Stimulated activated CD4-positive, alpha-beta T cell treated with anti-CD3 and anti-CD28 coated beads, Interleukin-4, amount 100 ng/mL, for 1 hour (primary cell): ENCODE measurements at places on chromosomes 16 and 17.

DNA sequence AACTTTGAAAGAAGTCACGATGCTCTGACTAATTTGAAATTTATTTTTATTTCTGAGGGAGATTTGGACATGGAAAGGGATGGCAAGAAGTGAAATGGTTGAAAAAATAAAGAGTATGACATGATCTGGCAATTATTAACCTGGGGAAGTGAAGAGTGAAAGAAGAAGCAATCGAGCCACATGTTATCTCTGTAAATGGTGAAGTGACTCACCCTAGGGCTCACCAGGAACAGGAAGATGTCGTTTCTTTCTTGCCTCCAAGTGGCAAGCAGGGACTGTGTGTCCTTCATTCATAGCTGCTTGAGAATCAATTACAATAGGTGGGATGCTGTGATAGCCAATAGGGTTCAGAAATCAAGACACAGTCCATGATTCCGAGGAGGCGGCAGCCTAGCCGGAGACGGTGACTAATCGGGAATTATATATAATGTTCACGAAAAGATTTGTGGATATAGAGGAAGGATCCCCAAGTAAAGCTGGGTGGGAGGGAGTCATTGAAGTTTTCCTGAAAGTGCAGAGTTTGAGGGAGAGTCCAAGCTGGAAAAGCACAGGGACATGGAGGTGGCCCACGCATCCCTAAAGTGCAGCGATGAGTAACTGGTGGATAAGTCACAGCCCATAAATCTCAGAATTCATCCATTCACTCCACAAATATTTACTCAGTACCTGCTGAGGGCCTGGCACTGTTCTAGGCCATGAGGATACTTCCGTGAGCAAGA is 18.2 kb upstream of the KRT20 start:
- no peak for DNase-seq

DNA sequence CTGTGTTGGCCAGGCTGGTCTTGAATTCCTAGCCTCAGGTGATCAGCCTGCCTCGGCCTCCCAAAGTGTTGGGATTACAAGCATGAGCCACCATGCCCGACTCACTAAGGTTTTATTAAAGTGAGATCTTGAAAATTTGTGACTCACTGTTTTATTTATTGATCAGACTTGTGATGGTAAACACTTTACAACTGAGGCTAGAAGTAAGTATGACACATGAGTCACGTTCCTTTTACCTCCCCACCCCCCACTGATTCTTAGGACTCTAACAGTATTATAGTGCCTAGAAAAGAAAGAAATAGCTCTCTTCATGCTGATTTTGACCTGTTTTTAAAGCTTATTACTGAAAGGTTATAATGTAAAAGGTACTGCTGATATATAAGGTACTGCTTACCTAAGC is 160.6 kb downstream of the TANC2 start:
- DNase-seq, result no peak

GRCh38 chr16:80971819-80972218 is 34.9 kb downstream of the CMC2 start:
- no peak for DNase-seq

- no peak for DNase-seq
Measured at GRCh38 chr17:82893779-82894178, 54.0 kb upstream of the ZNF750 start.

- DNase-seq, result no peak
Measured at GRCh38 chr16:82156761-82157533, 13.1 kb downstream of the MPHOSPH6 start.

- no peak for DNase-seq
Measured at GRCh38 chr17:27567563-27567859, 63.5 kb upstream of the LGALS9 start.

GRCh38 chr16:51818342-51818944 is 667.4 kb upstream of the SALL1 start:
- DNase-seq, result no peak

DNA sequence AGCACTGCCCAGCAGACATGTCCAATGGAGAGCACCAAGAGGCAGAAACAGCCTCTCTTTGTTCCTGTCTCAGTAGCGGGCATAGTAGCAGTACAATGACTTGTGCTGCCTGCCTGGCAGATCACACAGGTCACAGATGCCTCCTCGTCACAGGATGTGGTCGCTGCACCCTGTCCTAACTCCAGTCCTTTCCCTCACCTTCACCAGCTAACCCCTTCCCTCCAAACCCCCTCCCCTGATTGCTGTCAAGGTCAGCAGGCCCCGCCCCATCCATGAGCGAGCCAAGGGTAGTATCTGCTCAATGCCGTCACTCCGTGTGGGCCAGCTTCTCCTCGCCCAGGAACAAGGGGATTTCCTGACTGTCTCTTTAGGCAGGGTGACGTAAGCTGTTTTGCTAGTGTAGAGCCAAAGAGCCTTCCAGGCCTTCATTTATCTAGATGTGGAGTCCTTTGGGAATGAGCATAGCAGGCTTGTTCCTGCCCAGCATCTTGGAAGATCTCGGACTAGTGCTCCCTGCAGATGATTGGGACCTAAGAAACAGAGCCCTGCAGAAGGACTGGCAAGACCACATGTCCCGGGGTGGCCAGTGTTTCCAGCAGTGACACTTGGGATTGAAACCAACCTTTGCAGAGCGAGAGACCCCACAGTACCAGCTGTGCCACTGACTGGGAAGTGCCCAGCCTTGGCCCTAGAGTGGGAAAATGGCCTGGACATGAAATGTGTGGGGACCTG is 75.9 kb upstream of the TNRC6C start:
- DNase-seq, result peak; percentile 63

GRCh38 chr16:72221630-72222024 is 49.7 kb upstream of the PMFBP1 start:
- DNase-seq, result no peak

DNA sequence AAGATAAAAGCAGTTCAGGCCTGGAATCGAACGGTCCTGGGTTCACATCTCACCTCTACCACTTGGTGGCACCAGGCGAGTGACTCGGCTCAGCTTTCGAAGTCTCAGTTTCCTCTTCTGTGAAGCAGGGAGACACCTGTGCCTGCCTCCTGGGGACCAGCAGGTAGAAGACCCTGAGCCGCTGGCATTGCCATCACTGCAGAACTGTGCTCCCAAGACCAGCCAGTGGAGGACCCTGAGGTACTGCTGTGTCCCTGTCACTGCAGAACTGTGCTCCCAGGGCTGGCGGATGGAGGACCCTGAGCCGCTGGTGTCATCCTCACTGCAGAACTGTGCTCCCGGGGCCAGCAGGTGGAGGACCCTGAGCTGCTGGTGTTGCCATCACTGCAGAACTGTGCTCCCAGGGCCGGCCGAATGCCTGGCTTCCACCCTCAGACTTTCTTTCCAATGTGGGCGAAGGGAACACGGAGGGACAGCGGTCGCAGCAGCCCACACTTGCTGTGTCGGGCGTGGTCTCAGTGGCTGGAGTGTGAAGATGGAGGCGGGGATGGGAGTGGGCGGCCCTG is 8.7 kb upstream of the SLC7A5 start:
- DNase-seq, result peak; percentile 43

GRCh38 chr16:8795091-8795490 is 2.3 kb downstream of the TMEM186 start:
- no peak for DNase-seq

DNA sequence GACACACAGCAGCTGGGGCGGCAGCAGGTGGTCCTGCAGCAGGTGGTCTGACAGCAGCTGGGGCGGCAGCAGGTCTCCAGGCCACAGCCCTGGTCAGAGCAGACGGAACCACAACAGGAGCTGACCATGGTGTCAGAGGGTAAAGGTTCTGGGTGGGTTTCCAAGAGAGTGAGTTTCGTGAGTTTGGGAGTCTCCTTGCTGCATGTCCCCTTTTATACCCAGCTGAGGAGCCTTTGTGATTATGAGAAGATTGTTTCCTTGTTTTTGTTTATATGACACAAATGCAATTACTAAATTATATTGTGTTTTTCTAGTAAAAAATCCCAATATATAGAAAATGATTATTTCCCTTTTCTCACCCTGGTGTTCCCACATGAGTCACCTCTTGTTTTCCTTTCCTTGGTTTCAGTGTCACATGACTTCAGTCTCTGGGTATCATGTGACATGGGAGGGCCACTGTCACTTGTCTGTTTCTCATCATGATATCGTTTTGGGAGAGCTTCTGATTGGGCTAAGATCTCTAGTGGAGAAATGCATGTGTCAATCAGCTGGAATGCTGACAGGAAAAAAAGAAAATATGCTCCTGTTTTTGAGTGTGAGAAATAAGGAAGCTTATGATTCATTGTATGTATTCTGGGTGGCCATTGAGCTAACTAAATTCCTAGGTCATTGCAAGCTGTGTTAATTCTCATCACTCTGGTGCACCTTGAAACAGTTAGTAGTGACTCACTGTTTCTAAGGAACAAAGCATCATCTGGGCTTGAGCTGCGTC is at the start of gene KRTAP4-6:
Gene KRTAP4-6, minus strand, starts transcription at position 185 of the 772 bp plus-strand sequence. Its CDS starts 57 bp downstream, at position 128.
- no peak for DNase-seq

DNA sequence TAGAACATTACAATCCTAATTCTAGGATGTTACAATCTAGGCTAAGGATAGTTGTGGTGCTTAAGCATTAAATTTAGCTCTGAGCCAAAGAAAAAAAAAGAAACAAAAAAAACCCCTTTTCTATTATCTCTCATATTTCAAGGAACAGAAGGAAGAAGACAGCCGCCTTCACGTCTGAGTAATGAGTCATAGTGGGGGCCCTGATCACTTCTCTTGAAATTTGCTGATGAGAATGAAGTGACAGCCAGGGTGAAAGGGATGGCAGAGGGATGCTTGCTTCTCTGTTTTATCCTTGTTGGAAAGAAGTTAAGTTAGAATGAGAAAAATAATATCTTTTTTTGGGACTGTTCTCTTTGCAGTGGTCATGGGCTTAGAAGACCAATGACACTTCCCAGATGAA is 82.6 kb upstream of the MPHOSPH6 start:
- no peak for DNase-seq

DNA sequence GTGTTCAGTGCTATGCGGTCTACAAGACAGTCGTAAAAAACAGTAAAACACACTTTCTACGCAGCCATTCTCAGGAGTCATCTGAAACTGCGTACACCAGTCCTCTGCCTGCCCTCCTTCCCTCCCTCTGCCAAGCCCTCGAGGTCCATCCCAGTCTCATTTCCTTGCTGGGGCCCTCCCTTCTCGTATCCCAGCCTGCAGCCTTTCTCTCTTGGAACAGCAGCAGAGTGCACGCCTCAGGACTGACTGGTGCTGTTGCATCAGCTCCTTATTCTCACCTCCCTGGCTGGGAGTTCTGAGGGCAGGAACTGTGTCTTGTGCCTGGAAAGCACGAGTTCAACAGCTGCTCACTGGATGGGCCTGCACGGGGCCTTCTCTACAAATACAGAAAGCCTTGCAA is 12.5 kb downstream of the FAHD1 start:
- no peak for DNase-seq

- no peak for DNase-seq
Measured at GRCh38 chr16:24337013-24337412, 80.9 kb downstream of the CACNG3 start.
